Activated CD4-positive, CD25-positive, alpha-beta regulatory T cell (primary cell): ENCODE measurements at places on chromosomes 6 and 20.

- DNase-seq: no peak
Measured at GRCh38 chr20:37839432-37839827, 63.5 kb upstream of the VSTM2L start.

DNA sequence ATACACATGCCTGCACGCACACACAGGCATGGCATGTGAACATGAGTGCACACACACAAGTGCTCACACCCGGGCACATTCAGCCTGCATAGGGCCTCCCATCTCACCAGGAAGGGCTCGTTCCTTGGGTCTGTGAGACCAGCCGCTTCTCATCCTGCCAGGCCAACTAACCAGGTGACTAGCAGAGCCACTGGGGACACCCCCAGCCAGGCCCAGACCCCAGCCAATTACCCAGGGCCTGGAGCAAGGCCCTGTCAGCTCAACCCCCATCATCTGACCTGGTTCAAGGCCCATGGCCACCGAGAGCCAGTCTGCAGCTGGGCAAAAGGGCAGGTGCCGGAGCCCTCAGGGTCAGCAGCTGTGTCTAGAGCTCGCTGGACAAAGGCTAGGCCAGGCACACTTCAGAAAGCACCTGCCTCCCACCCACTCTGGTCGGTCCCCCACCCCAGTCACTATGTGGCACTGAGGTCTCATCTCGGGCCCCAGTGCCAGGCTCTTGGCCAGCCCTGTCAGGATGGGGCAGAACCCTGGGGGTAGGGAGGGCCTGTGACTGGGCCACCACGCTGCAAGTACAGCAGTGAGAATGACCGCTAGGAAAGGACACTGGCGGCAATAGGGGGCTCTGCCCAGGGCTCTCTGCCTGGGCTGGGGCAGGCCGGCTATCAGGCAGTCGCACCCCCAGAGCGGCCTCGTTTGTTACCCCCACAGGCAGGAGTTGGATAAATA is 26.8 kb upstream of the MRGBP start:
- no peak for DNase-seq

- DNase-seq: no peak
Measured at GRCh38 chr20:36917943-36918342, 33.6 kb downstream of the SAMHD1 start.

- DNase-seq: no peak
Measured at GRCh38 chr6:30840935-30841643, 43.2 kb upstream of the DDR1 start.

DNA sequence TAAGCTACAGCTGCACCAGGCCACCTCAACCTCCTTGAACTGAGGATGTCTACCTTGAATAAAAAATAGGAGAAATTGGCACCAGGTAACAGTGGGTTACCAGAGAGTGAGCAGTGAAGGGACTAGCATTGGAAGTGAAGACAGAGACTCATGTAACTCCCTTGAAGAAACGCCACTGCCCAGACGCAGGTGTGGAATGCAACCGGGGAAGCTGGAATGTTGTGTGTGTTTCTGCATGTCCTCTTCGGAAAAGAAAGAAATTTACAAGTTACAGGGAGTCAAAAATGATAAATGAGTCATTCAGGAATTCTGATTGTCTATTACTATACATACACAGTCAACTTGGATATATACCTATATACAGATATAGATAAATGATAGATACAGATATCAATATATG is 514.7 kb upstream of the AGPAT4 start:
- DNase-seq: no peak

DNA sequence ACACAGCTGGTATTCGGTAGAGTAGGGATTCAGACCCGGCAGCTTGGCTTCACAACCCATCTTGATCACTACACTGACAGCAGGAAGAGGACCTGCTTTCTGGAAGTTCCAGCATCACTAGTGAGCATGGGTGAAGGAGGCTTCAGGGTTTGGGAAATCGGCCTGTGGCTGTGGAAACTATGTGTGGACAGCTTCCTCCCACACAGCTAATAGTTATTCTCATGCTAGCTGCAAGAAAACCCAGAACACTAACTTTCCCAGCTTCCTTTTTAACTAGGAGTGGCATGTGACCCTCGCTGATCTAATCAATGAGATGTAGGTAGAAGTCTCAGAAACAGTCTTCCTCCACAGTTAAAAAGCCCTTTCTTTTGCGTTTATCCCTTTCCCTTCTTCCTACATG is 36.3 kb upstream of the SIRPA start:
- no peak for DNase-seq

GRCh38 chr20:58752565-58752964 is 60.0 kb downstream of the NPEPL1 start:
- no peak for DNase-seq

DNA sequence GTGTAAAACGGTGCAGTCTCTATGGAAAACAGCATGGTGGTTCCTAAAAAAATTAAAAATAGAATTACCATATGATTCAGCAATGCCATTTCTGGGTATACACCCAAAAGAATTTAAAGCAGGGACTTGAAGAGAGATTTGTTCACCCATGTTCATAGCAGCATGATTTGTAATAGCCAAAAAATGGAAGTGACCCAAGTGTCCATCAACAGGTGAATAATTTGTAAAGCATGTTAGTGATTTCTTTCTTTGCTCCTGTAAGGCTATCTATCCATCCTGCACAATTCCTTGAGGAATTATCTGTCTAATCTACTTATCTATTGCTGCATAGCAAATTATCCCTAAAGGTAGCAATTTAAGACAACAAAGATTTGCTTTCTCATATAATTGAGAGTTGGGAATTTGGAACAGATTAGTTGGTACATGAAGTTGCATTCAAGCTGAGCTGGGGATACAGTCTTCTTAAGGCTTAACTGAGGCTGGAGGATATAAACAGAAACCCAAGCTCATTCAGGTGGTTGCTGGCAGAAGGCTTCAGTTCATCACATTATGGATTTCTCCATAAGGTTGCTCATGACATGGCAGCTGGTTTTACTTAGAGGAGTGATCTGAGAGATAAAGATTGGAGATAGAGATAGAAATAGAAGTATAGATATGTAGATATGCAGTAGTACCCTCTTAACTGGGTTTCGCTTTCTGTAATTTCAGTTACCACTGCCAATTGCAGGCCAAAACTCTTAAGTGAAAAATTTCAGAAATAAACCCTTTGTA is 62.0 kb downstream of the IL22RA2 start:
- DNase-seq: no peak

GRCh38 chr20:54984104-54984448 is 508.7 kb downstream of the DOK5 start:
- no peak for DNase-seq

DNA sequence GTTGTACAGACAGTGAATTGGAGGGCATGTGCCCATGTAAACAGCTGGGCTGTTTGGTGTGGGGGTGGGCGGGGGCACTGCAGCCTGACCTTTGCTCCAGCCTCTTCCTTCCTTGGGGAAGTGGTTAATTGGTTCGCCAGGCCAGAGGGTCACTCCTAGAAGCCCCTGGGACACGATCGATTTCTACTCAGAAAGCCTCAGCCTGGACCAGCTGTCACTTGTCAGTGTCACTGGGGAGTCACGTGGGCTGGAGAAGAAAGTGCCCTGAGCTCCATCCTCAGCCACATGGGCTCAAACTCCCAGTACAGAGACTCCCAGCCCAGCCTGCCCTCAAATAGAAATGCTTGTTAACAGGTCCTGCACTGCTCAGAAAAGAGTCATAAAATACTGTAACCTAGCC is 423.8 kb upstream of the SULF2 start:
- no peak for DNase-seq
